Activated CD8-positive, alpha-beta memory T cell treated with anti-CD3 and anti-CD28 coated beads, Interleukin-2, amount 50 U/mL, for 48 hours (primary cell): ENCODE measurements at places on chromosomes 2 and 18.

- no peak for DNase-seq
Measured at GRCh38 chr2:44974064-44974715, 32.7 kb downstream of the SIX3 start.

DNA sequence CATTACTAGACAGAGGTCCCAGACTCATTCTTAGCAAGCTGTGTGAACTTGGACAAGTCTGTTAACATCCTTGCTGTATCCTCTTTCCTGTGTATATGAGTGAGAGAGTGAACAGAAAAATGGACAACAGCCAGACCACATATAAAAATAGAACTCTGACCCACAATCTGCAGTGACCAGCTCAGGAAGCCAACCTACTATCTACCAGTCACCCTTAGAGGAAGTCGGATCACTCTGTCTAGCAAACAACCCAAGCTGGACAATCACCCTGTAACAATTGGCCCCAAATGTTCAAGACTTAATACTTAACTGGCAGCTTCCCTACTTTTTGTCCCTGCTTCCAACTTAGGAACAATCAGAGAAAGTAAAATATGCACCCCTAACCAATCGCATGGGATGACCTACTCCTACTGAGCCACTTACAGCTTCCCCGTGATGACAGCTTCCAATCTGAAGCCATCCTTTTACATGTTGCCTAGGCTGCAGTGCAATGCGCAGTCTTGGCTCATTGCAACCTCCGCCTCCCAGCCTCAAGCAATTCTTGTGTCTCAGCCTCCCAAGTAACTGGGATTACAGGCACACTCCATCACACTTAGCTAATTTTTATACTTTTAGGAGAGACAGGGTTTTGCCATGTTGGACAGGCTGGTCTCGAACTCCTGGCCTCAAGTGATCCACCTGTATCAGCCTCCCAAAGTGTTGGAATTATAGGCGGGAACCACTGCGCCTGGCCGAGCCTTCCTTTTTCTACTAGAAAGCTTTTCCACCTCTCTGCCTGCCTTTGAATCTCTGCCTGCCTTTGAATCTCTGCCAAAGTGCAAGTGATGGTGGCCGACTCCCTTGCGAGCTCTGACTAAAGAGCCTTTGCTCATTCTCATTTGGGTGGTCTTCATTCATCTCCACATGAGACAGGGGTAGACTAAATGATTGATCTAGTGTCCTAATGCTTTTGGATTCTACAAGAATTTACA lies 158.3 kb upstream of the NDUFV2 start:
- DNase-seq, result no peak

- DNase-seq, result no peak
Measured at GRCh38 chr2:61660511-61661388, 122.6 kb upstream of the XPO1 start.

DNA sequence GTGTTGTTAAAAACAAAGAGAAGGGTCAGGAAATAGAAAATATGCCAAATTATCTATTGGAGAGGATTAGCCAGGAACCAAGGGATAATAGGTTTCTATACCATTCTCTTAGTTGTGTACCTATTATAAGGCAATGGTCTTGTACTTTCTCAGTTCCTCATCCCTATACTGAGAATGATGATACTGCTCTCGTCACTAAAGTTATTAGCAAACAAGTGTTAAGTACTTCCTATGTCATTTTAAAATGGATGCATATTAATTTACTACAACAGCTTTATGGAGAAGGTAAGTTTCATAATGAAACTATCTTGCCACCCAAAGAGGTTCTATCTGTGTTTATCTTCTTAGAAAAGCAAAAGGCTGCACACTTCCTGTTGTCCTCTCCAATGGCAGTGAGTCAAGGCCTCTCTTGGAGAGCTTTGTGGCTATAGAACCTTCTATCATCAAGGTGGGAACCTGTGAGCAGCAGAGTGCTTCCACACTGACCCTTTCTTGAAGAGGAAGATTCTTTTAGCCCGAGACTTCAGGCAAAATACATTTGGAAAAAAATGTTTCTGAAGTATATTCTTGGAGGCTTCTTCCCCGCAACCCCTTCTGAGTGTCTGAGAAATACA lies 460.7 kb upstream of the FANCL start:
- DNase-seq, result no peak

DNA sequence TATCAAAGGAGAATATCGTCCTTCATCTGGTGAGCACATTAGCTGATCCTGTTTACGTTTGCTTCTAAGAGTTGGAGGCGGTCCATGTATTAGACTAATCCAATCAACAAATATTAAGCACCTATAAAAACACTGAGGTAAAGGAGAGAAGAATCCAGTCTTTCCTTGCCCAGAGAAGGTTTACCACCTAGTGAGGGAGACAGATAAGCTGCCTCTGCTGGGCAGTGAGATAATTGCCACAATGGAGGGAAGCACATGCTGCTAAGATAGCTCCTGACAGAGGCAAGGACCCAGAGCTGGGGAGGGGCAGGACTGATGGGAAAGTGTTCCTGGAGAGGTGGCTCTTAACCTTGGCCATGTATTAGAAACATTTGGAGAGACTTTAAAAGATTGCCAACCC lies 36.7 kb upstream of the ST8SIA5 start:
- DNase-seq, result no peak

- DNase-seq, result no peak
Measured at GRCh38 chr2:69911985-69912563, 2.8 kb upstream of the MXD1 start.

DNA sequence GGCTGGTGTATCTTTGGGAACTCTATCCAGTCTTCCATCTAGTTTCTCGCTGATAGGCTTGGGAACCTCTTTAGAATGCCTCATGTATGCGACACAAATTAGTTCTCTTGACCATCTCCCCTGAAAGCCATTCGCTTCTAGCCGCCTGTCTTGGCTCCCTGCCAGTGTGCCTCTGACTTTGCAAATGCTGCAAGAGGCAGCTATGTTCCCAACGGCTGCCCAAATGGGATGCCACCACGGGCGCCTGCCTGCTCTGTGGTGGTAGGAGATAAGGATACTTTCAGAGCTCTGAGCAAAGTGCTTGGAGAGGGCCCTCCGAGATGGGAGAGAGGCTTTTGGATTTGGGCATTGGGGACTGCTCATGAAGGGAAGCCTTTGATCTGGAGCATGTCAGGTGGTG lies 77.7 kb upstream of the IGFBP5 start:
- DNase-seq, result no peak

GRCh38 chr2:25617948-25618646 lies 55.3 kb downstream of the DTNB start:
- no peak for DNase-seq

DNA sequence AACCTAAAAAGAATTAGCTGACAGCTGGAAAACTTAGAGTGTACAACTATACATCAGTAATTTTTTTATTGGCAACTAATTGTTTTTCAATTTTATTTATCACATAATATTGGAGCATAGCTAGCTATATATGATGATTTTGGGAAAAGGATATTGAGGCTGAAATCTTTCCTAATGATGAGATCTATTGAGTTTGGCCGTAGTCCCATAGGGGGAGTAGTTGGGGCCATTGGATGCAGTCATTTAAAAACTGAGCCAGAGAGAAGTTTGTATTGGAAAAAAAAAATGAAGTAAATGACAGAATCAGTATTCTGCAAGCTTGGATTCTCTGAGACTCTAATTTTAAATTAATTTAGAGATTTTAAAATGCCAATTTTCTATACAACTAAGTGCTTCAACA lies 179.8 kb downstream of the LTBP1 start:
- DNase-seq, result no peak

DNA sequence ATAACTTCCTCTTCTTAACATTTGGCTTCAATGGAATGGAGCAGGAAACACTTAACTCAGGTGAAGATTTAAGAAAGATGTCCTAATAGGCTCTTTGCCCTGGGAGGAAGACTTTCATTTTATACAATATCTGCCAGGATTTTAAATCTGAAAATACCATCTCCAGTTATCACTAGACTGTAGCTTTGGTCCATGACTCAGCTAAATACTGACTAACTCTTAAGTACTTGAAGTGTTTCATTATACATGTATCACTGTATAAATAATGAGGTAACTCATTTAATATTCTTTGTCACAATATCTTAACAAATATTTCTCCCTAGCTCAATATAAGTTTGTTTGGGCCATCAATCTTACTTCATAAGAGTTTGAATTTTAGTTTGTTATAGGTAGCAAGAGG lies 34.7 kb downstream of the RBKS start:
- no peak for DNase-seq

- DNase-seq, result no peak
Measured at GRCh38 chr2:238561230-238561629, 134.5 kb downstream of the ASB1 start.

- no peak for DNase-seq
Measured at GRCh38 chr2:111627256-111627655, 256.7 kb downstream of the ANAPC1 start.

DNA sequence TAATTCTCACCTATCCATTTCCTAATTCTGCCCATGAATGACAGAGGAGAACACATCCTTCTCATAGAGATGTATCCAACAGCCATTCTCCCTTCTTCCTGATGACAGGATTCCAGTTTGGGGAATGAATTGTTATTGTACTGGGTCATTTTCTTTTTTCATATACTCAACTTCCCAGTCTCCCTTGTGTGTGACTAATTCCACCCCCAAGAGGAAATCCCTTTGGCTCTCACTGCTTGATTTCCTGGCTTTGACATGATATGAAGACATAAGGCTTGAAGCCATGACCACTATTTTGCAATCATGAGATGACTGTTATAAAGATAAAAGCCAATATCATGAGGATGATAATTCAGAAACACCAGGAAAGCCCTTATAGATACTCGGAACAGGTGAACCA lies 384.7 kb upstream of the ACVR2A start:
- DNase-seq, result no peak

GRCh38 chr2:54701029-54701428 lies 22.4 kb upstream of the EML6 start:
- no peak for DNase-seq

- DNase-seq, result no peak
Measured at GRCh38 chr2:126949775-126950174, 51.1 kb downstream of the TEX51 start.

DNA sequence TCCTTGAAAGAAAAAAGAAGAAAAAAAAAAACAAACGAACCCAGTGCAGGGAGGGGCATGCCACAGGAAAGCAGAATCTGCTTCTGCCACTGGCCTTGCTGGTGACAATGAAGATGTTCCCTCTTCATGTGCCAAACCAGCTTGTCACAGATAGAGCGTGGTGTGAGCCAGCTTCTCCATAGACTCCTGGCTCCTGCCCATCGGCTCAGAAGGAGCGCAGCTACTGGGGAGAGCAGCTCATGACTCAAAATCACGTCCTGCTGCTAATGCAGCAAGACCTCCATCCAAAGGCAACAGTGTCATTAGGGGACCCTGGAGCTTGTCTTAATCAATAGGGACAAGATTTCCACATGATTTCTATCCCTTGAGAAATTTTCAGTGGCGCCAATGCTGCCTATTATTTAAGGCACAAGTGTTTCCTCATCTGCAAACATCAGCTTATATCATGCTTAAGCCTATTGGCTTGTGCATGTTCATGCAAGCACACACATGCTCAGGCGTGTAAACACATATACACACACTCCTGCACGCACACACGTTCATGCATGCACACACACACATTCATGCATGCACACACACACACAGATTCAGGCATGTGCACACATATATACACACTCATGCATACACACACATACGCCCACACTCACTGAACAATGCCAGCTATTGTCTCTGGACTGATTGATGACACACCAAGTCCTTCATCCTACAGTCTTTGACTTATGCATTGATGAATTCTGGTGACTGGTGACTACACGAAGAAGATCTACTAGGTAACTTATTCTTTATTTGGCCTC lies 682.0 kb upstream of the ID2 start:
- no peak for DNase-seq
